ENCODE measurements at places on chromosomes 16 and 17.

DNA sequence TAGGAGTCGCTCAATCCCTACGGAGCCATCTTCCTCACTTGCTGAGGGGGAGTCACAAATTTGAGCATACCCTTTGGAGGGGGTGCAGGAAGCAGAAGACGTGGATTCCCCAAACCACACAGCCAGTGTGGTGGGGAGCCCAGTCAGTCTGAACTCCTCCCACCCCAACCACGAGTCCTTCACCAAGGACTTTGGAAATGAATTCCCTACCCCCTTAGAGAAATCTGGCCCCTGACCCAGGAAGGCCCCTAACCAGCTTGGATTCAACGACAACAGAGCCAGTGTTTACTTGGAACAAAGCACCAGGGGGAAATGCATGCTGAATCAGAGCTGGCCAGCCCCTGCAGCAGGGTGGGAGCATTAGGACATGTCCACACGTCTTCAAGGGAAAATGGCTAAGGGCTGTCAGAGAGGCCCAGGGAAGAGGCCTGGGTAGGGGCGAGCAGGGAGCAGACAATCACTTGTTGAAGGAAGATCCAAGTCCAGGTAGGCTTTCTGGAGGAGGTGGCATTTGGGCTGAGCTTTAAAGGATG is 5.5 kb upstream of the TMEM92 start:
- peak; percentile 38 for DNase-seq

DNA sequence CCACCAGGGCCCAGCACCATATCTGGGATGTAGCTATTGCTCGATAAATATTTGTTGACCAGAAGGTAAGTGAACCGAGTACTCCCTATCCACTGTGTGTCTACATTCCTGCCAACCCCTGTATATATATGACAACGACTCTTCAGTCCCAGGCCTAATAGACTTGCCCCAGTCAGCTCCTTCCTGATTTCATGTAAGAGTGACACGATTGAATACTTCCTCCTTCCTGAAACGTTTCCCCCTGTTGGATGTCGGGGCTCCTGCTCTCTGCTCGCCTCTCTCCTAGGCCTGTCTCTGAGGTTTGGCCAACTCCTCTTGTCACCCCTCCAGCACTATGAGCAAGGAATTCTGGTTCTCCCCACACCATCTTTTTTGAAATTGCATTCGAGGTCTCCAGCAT is 178.9 kb downstream of the PRKCA start:
- no peak for DNase-seq

DNA sequence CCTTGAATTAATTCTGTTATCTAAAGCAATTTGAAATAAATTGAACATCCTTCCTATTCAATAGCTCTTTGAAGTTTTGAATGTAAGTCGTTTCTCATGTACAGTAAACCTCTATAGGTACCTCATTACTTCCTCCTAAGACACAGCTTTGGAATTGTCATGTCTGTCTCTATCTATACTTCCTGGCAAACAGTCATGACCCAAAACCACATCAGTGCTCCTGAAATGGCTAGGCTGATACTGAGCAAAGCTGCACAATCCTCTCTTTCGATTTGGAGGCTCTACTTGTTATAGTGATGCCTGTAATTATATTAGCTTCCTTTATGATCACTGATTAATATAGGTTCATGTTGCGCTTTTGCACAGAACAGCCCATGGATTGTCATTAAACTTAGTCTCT is 110.1 kb downstream of the ADAMTS18 start:
- no peak for DNase-seq

GRCh38 chr17:82113941-82114340 is 15.9 kb upstream of the FASN start:
- DNase-seq, result no peak

GRCh38 chr16:66274335-66275110 is 92.0 kb upstream of the CDH5 start:
- peak; percentile 59 for DNase-seq

DNA sequence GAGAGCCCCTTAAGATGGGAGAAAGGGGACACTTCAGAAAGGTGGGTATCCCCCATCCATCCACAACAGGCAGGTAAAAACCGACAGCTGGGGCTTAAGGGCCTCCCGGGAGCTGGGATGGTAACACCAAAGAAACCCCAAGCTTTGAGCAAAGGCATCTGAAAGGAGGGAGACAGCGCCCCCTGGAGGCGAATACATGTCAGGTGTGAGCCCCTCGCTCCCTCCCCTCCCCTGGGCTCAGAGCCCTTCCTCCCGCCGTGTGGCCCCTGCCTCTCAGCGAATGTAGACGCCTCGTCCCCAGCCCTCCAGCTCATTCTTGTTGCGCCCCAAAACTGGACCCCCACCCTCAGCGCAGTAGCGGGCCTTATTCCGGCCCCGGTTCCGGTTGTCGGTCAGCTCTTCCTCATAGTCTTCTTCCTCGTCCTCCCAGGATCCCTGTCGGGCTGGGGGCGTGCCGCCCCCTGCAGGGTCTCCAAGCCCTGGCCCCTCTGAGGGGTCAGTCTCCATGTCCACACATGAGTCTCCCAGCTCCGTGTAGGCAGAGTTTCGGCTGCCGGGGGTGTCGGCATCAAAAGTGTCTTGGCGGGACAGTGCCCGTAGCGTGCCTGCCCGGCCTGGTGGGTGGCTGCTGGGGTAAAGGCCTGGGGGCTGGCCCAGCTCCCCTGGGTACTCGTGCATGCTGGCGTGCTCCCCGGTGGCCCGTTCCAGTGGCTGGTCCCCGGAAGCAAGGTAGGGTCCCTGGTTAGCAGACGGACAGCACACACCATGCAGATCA is 9.1 kb upstream of the ARL5C start:
- peak; percentile 82 for DNase-seq
